H7 (cell line): ENCODE measurements at places on chromosomes 5 and 9.

- no peak for DNase-seq
These were observed 43.1 kb downstream of the FGD3 start for GRCh38 chr9:92990461-92990860.

DNA sequence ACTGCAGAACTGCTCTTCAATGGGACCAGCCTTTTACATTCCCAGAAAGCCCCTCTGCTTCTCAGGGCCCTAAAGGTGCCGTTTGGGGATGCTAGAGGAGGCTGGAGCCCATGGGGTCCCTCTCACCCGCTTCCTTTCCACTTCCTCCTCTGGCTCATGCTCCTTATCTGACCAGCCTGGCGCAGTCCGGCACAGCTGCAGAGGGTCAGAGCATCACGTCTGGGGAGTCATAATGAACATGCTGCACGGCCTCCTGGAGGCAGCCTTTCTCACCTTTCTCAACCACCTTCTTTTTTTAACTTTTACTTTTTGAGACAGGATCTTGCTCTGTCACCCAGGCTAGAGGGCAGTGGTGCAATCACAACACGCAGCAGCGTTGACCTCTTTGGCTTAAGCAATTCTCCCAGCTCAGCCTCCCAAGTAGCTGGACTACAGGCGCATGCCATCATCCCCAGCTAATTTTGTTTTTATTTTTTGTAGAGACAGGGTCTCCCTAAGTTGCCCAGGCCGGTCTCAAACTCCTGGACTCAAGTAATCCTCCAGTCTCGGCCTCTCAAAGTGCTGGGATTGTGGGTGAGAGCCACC lies 15.1 kb upstream of the TCF7 start:
- no peak for DNase-seq

DNA sequence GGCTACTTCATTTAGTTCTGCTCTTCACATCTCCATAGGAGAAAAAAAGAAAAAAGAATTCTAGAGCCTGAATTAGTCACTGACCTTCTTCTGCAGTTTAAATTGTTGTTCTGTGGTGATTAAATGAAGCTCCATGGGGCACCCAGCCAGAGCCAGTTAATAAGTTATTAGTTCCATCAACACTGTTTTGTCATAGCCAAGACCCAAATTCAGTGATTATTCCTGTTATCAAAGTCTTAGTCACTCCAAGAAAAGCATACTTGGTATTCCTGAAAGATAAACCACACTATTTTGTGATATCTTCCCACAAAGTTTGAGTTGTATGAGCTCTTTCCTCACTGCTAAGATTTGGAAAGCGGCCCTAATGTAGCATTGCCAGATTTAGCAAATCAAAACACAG lies 134.8 kb upstream of the RGMB start:
- DNase-seq, result no peak

DNA sequence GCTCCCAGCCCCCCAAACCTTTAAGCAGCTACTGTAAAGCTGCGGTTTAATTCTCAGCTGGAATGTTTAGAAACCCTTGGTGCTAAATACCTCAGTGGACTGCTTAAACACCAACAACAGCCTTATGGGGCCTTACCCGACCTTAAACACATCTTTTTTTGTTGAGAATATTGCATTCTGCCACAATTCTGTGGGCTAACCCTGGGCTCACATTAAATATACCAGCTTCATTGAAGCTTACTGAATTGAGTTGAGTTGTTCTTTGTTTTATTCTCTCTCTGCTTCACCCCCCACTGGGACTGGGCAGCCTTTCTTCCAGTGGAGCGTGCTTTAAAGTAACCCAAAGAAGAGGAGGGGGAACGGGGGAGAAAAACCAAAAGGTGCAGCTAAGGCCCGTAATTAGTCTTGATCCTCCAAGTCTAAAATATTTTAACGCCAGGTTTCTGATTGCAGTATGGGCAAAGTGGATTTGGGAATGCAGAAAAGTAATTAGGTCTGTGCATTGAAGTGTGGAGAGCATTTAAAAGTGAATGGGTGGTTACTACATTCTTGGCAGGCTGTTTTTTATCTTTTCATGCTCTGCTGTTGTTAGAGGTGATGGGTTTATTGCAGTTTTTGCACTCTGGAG lies 281.2 kb downstream of the NR2F1-AS1 start:
- peak; percentile 17 for DNase-seq

DNA sequence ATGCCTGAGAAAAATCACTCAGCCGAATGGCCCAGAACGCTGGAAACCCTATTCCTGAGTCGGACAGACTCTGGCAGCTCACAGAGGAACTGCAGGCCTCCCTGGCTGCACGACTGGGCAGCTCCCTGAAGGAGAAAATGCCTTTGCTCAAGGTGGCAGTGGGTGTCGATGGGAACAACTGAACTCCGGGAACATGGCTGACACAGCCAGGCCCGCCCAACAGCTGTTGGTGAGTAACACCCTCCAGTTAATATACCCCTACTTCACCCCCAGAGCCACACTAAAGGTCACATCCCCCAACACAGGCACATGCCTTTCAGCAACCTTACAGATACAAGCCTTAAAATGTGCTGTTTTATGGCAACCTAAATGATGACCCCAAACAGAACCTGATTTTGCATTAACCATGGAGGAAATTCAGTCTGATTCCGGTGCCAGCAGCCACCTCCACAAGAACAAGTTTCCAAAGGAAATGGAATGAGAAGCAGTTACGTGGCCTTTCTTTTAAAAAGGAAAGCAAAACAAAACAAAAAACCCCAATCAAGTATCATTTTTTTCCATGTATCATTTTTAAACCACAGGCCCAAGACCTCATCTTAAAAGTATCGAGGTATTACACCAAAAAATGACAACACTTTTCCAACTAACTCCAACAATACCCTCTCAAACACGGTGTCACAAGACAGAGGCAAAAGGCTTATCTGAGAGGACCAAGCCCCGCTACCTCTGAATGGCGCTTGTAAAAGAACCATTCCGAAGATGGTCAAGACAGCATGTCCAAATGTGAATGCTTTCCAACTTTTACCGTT lies 3.1 kb downstream of the KLF9 start:
- no peak for DNase-seq

- DNase-seq, result no peak
These were observed 43.2 kb upstream of the IER5L start for GRCh38 chr9:129221233-129221632.

DNA sequence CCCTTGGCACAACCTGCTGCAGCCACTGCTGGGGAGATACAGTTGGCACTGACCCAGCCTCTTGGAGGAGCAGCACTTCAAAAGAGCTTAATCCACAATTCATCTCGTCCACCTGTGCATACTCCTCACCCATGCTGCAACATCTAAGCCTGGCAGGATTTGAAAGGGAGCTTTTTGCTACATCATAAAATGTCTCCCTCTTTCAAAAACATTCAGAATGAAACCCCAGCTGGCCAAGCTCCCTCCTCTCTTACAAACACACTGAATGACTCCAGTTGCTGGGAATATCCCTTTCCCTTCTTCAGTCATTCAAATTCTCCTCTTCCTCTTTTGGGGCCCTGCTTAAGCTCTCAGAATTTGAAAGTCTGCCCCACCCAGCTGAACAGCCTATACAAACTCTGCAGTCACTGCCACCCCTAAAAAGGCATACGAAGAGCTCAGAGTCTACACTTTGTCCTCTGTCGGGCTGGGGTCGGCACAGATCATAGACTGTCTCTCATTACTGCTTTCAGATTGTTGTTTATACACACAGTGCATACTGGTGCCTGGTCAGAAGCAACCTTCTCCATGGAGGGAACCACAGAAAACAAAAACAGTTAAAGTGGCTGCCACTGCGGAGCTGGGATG lies 8.8 kb upstream of the C5orf15 start:
- DNase-seq, result no peak

- no peak for DNase-seq
These were observed 47.4 kb upstream of the SNCAIP start for GRCh38 chr5:122264610-122265009.

DNA sequence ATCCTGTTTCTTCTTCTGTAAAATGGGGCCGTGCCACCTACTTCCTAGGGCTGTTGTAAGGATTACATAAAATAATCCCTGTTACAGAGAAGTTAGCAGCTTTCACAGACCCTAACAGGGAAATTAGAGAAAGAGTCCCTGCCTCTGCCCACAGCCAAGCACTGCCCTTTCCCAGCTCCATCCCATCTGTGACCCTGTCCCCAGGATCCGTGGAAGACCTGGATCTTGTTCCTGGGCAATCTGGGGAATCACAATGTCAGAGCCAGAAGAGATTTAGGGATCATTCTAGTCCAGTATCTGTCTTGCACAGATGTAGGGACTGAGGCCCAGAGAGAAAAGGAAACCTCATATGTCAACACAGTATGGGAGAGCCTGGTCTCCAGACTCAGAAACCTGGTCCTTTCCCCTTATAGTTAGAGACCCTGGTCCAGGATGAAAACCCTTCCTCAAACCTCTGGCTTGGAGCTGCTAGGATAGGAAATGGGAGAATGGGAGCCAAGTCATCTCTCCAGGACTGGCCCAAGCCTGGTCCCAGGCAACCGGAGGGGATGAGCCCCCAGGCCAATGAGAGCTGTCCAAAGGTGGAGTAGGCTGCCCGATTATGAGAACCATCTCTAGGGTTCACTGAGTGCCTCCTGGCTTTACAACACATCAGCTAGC lies 12.5 kb downstream of the LHX6 start:
- peak; percentile 54 for DNase-seq

GRCh38 chr9:118624608-118625007 lies 744.6 kb downstream of the BRINP1 start:
- no peak for DNase-seq

DNA sequence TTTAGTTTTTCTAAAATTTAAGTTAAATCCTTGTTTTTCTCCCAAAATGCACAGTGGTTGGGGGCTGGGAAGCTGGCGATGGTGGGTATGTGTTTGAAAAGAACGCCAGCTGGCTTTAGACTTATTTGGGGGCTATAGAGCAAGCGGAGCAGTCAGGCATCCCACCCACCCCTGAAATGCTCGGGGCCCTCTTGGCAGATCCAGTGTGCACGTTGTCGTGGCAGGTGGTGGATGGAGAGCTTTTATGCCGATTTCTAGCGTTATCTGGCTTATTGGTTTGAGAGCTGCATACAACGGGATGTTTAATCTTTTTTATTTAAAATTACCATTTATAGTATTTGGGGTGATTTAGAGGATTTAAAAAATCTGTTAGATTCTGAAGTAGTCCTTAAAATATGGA lies 8.1 kb downstream of the BASP1 start:
- no peak for DNase-seq
